Activated CD4-positive, alpha-beta T cell treated with anti-CD3 and anti-CD28 coated beads, Interleukin-2, amount 10 ng/mL, durations not matched to agents 7 days and 5 days (primary cell): ENCODE measurements at places on chromosomes 3 and 15. TPM values are rescaled to one million over a fixed set of nuclear protein-coding genes. Genes with fewer than 3 reads are reported as not detected.

The HOMER2 gene
- 10.3 TPM for total RNA-seq

The ANKRD63 gene
- 0.17 TPM for total RNA-seq

DNA sequence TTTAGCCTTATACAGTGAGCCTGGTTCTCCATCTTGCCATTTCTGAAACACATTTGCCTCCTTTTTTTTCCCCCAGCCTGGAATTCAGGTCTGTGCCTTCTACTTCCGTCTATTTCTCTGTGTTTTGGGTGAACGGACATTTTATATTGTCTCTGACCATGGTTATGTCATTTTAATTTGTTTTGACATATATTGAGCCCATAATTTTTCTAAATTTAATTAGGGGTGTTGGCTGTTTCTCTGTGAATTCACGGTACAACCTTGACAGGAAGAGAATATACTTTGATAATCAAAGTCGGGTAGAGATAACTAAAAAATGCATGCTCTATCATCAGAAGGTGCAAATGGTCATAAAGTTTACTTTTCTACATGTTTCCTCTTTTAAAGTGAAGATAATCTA is 361.4 kb downstream of the VGLL3 start:
- no peak for DNase-seq
- H3K27me3 ChIP-seq: no peaks in the 10 kb centered on the region
- no peaks in the 10 kb centered on the region for H3K36me3 ChIP-seq
- no peak overlapping the region for H3K4me3 ChIP-seq

DNA sequence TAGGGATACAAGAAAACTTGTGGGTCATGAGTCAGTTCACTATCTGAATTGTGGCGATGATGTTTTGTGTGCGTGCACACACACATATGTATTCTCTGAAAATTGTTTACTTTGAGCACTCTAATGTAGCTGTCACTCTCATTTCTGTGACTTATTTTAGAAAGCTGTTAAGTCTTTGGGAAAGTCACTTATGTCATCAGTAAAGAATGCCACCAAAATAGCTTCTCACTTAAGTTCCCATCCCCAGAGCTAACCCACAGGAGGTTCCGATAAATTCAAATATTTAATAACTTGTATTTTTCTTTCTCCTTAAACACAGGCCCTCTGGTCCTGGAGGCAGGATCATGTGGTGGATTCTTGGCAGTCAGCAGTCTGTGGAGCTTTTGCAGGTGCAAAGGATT is 138.3 kb downstream of the LRIG1 start:
- no peaks in the 10 kb centered on the region for H3K4me1 ChIP-seq
- no peak overlapping the region for H3K4me3 ChIP-seq
- H3K27me3 ChIP-seq: no peaks in the 10 kb centered on the region

- no peak overlapping the region for H3K4me3 ChIP-seq
- peaks cover 8% of the 10 kb centered on the region for H3K27me3 ChIP-seq
- no peak for DNase-seq
- H3K27ac ChIP-seq: no peak overlapping the region
- no peaks in the 10 kb centered on the region for H3K36me3 ChIP-seq
- peaks cover 12% of the 10 kb centered on the region for H3K4me1 ChIP-seq
Observed at GRCh38 chr15:75751116-75751875, 38.6 kb upstream of the CSPG4 start.

DNA sequence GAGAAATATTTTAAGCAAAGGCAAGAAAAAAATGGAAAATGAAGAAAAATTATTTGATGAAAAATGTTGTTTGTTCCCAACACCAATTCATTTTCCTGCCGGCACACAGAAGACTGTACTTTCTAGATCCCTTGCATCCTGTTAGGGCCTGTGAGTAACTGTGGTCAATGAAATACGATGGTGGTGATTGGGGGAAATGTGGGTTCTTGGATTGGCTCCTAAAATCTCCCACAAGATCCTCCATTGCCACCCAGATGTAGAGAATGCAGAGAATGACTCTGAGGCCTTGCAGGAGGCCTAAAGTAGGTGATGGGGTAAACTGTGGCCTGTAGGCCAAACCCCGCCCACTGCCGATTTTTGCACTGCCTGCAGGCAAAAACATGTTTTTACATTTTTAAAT is 46.3 kb upstream of the C3orf70 start:
- no peaks in the 10 kb centered on the region for H3K4me1 ChIP-seq
- H3K36me3 ChIP-seq: no peaks in the 10 kb centered on the region
- no peak overlapping the region for H3K4me3 ChIP-seq
- DNase-seq: no peak

DNA sequence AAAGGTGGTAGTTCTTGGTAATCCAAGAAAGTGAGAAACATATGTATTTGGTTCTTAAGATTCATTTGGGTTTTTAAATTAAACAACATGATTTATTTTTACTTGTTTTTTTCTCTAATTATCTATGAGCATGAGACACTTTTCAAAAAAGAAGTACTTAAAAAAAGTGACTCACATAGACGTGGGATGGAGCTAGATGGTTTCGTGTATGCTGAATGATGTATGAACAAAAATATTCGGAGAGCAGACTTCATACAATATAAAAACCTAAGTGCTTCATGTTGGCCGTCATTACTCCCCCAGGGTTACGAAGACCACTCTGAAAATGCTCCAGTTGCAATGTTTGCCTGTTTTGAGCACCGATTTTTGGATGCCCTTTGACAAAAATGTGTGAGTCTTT is 90.9 kb downstream of the RORA start:
- peaks cover 33% of the 10 kb centered on the region for H3K27me3 ChIP-seq
- H3K4me1 ChIP-seq: peaks cover 3% of the 10 kb centered on the region
- H3K4me3 ChIP-seq: no peak overlapping the region
- no peak for DNase-seq
- H3K36me3 ChIP-seq: no peaks in the 10 kb centered on the region

The COLQ gene
- 4.3 TPM for total RNA-seq

- H3K4me3 ChIP-seq: no peak overlapping the region
- no peak overlapping the region for H3K27ac ChIP-seq
- H3K4me1 ChIP-seq: peaks cover 9% of the 10 kb centered on the region
- DNase-seq: no peak
- peaks cover 18% of the 10 kb centered on the region for H3K27me3 ChIP-seq
Observed at GRCh38 chr3:13536432-13536831, 12.5 kb upstream of the FBLN2 start.

The ARHGEF26 gene
- total RNA-seq: 0.02 TPM

- H3K4me3 ChIP-seq: no peak overlapping the region
- no peaks in the 10 kb centered on the region for H3K36me3 ChIP-seq
- no peaks in the 10 kb centered on the region for H3K27me3 ChIP-seq
- no peaks in the 10 kb centered on the region for H3K4me1 ChIP-seq
- H3K27ac ChIP-seq: no peak overlapping the region
Observed at GRCh38 chr3:127092368-127092767, 100.6 kb upstream of the PRR23E start.

The TNFAIP8L3 gene
- not detected for total RNA-seq

- DNase-seq: no peak
- no peaks in the 10 kb centered on the region for H3K27me3 ChIP-seq
- peaks cover under 1% of the 10 kb centered on the region for H3K4me1 ChIP-seq
Observed at GRCh38 chr3:69115731-69116130, 6.7 kb downstream of the LMOD3 start.

The VWA5B2 gene
- not detected for total RNA-seq

The RLBP1 gene
- total RNA-seq: not detected

DNA sequence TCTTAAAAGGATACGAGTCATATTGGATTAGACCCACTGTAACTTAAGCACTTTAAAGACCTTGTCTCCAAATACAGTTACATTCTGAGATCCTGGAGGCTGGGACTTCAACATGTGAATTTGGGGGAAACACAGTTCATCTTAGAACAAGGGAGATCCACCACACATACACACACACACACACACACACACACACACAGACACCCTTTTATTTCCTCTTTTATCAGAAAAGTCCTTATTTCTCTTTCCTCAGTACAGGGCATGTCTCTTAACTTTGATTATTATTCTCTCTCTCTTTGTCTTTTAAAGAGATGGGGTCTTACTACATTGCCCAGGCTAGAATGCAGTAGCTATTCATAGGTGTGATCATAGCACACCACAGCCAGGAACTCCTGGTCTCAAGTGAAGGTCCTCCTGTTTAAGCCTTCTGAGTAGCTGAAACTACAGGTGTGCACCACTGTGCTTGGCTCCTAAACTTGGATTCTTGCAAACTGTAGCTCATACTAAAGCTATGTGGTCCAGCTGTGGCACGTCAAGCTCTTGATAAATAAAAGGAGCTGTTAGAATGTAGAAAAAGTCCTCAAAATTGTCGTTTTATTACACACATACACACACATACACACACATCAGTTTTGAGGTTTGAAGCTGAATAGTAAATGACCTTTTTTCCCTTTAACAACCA is 7.4 kb downstream of the GOLM2 start:
- no peak overlapping the region for H3K27ac ChIP-seq
- H3K4me3 ChIP-seq: no peak overlapping the region
- DNase-seq: no peak
- H3K27me3 ChIP-seq: no peaks in the 10 kb centered on the region
- peaks cover 32% of the 10 kb centered on the region for H3K36me3 ChIP-seq

DNA sequence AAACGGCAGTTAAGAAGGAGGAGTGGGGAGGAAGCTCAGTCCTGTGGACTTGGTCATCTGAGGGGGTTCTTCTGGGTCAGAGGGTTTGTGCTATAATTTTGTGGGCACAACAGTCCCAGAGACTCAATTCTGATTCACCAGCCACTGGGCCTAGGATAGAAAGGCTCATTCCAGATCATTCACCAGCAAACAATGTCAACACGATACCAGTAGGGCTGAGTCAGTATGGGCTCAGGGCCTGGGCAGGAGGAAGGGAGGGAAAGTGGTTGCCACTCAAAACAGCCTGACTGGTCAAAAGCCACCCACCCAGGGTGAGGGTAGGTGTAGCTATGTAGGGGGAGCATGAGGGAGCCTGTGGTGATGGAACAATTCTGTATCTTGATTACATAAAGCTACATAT is 86.9 kb upstream of the MEX3B start:
- H3K27ac ChIP-seq: no peak overlapping the region
- H3K4me1 ChIP-seq: peaks cover 9% of the 10 kb centered on the region
- H3K36me3 ChIP-seq: peaks cover 32% of the 10 kb centered on the region
- no peak overlapping the region for H3K4me3 ChIP-seq

DNA sequence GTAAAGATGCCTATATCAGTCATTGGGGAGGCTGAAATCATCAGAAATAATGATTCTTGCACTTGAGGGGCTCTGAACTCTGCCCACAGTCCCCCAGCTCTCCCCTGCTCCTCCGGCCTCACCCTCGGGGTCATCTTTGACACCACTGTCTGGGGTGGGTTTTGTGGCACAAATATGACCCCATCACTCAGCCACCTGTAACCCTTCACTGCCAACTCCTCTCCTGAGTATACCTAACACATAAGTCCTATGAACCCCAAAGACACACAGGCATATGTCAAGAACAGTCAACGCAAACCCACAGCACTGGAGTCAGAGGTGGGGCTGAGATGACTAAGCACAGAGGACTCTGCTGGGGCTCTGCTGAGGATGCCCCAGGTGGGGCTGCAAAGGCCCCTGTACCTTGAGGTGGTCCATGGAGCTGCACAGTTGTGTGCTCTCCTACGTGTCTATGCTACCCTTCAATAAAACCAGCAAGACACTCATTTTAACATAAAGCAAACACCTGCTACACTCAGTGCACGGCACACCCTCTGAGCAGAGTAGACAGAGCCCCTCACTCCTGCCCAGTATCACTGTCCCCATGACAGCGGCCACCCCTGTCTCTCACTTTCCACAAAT is 29.9 kb downstream of the SLC41A3 start:
- no peak overlapping the region for H3K27ac ChIP-seq
- no peak overlapping the region for H3K4me3 ChIP-seq

GRCh38 chr15:67070892-67071664 is 5.7 kb downstream of the SMAD3 start:
- H3K27ac ChIP-seq: peak overlapping the region; percentile 41
- no peaks in the 10 kb centered on the region for H3K27me3 ChIP-seq
- no peak for DNase-seq
- no peak overlapping the region for H3K4me3 ChIP-seq
- H3K4me1 ChIP-seq: peaks cover 84% of the 10 kb centered on the region

The IL17RB gene
- total RNA-seq: 3.7 TPM

GRCh38 chr3:46524832-46525231 is 27.1 kb downstream of the RTP3 start:
- DNase-seq: no peak
- H3K4me1 ChIP-seq: no peaks in the 10 kb centered on the region
- H3K4me3 ChIP-seq: no peak overlapping the region
- no peak overlapping the region for H3K27ac ChIP-seq
- no peaks in the 10 kb centered on the region for H3K36me3 ChIP-seq

- no peak for DNase-seq
- no peaks in the 10 kb centered on the region for H3K4me1 ChIP-seq
- no peaks in the 10 kb centered on the region for H3K36me3 ChIP-seq
- H3K4me3 ChIP-seq: no peak overlapping the region
- no peaks in the 10 kb centered on the region for H3K27me3 ChIP-seq
Observed at GRCh38 chr3:83622526-83622925, 1336.3 kb upstream of the CADM2 start.

- no peak for DNase-seq
- no peaks in the 10 kb centered on the region for H3K36me3 ChIP-seq
- peaks cover 3% of the 10 kb centered on the region for H3K4me1 ChIP-seq
- no peak overlapping the region for H3K27ac ChIP-seq
- peaks cover 4% of the 10 kb centered on the region for H3K27me3 ChIP-seq
- no peak overlapping the region for H3K4me3 ChIP-seq
Observed at GRCh38 chr3:9241956-9242355, 7.5 kb downstream of the SRGAP3 start.

DNA sequence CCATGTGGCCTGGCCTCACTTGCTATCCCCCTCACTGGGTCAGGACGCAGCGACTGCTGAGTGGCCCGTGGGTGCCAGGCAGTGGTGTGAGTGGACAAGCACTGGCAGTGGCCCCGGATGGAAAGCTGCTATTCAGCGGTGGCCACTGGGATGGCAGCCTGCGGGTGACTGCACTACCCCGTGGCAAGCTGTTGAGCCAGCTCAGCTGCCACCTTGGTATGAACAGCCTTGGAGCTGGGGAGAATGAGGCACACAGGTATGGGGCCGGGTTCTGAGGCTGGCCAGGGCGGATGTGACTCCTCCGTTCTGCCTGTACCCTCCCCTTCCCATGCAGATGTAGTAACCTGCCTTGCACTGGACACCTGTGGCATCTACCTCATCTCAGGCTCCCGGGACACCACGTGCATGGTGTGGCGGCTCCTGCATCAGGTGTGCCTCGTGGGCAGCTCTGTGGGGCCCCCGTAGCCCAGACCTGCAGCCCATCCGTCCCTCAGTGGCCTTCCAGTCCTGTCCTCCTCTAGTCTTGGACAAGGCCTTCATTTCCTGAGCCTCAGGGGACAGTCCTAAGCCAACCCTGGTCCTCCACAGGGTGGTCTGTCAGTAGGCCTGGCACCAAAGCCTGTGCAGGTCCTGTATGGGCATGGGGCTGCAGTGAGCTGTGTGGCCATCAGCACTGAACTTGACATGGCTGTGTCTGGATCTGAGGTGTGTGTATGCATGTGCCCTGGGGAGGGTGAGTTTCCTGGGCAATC is 28.2 kb downstream of the NBEAL2 start:
- no peaks in the 10 kb centered on the region for H3K27me3 ChIP-seq
- no peak for DNase-seq
- no peak overlapping the region for H3K4me3 ChIP-seq
- H3K4me1 ChIP-seq: peaks cover 16% of the 10 kb centered on the region
- no peak overlapping the region for H3K27ac ChIP-seq

GRCh38 chr3:119751423-119751822 is 30.5 kb upstream of the NR1I2 start:
- DNase-seq: no peak
- H3K36me3 ChIP-seq: no peaks in the 10 kb centered on the region
- H3K4me1 ChIP-seq: no peaks in the 10 kb centered on the region
- peaks cover 56% of the 10 kb centered on the region for H3K27me3 ChIP-seq
- no peak overlapping the region for H3K27ac ChIP-seq
- H3K4me3 ChIP-seq: no peak overlapping the region
